ENCODE measurements at places on chromosomes 5 and 9.

GRCh38 chr5:180832638-180833068 is 28.4 kb downstream of the ZFP62 start:
- DNase-seq = no peak

DNA sequence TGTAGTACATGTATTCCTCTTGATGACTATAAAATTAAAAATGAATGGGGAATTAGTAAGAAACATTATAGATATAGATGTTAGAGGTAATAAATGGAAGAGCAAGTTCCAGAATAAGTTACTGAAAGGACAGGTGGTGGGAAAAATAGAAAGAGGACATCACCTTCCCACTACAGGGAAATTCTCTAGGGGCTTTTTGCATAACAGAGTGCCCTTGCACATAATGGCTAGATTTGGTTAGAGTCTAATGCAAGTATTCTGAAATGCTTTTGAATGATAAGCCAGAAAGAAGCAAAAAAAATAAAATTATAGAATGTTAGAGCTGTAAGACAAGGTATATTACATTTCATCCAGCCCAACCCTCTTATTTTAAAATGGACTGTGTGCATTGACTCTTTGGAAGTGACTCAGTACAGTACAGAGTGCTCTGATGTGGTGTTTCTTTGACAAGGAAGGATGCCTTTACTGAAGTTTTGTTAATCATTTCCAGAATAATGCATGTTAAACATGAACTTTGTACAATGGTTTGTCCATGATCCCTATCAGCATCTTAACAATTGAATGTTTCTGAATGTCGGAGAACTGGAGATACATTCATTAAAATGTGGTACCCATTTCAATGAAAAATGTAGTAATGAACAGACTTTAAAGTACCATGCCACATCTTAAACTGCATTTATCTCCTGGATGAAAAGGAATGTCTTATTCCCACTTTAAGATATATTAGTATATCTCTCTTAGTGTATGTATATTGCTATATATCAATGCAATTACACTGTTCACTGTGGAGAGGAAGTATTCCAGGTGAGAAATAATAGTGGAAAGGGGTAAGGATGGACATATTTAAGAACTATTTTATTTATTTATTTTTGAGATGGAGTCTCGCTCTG is 391.1 kb downstream of the ADGRV1 start:
- no peak for DNase-seq

- no peak for DNase-seq
These were observed 283.2 kb upstream of the CLINT1 start for GRCh38 chr5:158142156-158142555.

- no peak for DNase-seq
These were observed 93.7 kb upstream of the GDNF start for GRCh38 chr5:37933576-37933975.

DNA sequence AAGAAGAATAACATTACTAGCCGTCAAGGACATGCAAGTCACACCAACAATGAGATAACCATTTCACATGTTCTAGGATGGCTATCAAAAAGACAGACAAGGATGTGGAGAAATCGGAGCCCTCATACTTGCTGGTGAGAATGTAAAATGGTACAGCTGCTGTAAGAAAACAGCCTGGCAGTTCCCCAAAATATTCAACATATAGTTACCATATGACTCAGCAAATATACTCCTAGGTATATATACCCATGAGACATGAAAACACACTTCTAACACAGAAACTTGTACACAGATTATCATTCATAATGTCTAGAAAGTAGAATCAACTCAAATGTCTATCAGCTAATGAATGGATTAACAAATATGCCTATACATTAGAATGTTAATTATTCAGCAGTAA is 105.4 kb upstream of the PCAT7 start:
- DNase-seq = no peak

GRCh38 chr5:173633304-173633703 is 16.9 kb upstream of the BOD1 start:
- no peak for DNase-seq

DNA sequence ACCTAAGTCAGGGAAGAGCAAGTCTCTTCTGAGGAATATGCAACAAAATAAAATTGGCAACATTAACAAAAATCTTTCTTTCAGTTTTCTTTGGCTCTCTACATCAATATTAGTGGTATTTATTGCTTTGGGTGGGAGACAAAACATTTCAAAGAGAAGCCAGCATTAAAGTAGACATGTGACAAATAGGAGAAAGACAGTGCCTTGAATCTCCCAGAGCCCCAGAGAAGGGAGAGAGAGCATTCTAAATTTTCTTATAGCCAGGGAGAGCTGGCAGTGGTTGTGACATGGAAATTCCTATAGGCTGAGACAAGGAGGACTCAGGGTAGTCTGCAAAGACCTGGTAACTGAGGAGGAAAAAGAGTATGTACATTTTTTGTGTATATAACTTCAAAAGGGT is 79.4 kb upstream of the NREP start:
- DNase-seq = no peak

- DNase-seq = no peak
These were observed 198.6 kb downstream of the TRIO start for GRCh38 chr5:14341571-14342230.

GRCh38 chr5:172005708-172006320 is 624 bp downstream of the FBXW11 start:
- no peak for DNase-seq

GRCh38 chr5:115377468-115378217 is 81.2 kb upstream of the CCDC112 start:
- DNase-seq = no peak
